ENCODE measurements at places on chromosomes 2 and 18.

- no peak for DNase-seq
Observed at GRCh38 chr2:223596208-223596607, 6.0 kb downstream of the SCG2 start.

DNA sequence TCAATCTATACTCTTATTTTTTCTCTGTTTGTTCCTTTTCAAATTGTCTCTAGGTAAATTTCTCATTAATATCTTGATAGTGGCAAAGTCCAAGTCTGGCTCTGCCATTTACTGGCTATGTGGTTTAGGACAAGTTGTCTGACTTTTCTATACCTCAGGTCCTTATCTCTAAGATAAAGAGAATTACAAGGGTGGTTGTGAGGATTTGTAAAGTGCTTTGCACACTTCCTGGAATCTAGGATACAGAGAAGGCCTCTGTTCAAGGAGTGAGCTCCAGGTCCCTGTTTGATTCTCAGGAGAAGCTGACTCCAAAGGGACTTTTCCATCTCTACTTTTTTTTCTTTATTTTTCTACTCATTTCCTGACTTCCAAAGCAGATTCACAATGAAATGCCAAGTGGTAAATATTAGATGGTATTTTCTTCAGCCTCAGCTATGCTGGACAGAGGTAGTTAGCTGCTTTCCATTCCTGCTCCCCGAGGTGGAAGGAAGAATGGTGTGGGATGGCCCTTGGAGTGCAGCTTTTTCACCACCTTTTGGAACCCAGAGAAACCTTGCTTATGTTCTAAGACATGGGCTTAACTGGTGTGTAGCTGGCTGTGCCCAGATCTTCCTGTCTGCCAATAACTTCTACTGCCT lies 90.5 kb downstream of the GALNT1 start:
- no peak for DNase-seq

- no peak for DNase-seq
Observed at GRCh38 chr2:6148882-6149281, 456.7 kb downstream of the SOX11 start.

- DNase-seq: no peak
Observed at GRCh38 chr2:231218366-231218765, 19.9 kb downstream of the ARMC9 start.

DNA sequence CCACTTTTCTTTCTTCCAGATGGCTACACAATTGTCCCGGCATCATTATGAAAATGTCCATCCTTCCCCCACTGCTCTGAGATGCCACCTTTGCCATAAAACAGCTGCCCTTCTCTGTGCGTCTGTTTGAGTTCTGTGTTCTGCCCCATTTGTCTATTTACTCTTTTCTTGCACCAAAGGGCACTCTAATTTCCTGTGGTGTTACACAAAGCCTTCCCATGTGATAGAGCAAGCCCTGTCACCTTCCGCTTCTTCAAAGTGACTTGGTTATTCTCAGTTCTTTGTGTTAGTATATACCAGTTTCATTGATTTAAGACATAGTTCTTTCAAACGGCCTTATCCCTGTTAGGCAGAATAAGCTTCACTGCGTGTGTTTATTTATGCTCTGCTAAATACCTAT lies 84.1 kb downstream of the FBXO15 start:
- no peak for DNase-seq

GRCh38 chr2:235330775-235331451 lies 162.9 kb upstream of the AGAP1 start:
- DNase-seq: no peak

- no peak for DNase-seq
Observed at GRCh38 chr2:43899589-43899988, 60.8 kb downstream of the ABCG8 start.

- DNase-seq: no peak
Observed at GRCh38 chr2:231946241-231946814, 15.2 kb upstream of the DIS3L2 start.

GRCh38 chr2:228409493-228409892 lies 228.0 kb upstream of the SPHKAP start:
- no peak for DNase-seq

Measured in stimulated activated CD4-positive, alpha-beta T cell treated with anti-CD3 and anti-CD28 coated beads, TNF-alpha, amount 100 ng/mL, for 1 hour (primary cell).